HL-60 (cell line): ENCODE measurements at places on chromosomes 7 and 10.

DNA sequence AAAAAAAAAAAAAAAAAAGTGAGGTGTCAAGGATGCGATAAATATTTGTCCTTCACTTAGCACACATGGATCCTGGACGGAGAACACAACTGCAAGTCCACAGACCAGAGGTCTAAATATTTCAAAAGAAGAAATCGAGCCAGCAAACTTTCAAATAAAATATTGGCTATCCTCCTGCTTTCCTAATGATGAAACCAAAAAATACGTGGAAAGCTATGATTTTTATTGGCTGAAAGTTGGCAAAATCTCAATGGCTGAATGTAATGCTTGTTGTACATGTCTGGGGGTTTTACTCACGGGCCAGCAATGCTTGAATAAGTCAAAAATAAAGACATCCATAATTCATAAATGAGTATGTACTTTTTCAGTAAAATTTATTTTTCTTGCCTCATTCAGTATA, 19.0 kb upstream of the MGMT start:
- no peak for DNase-seq

DNA sequence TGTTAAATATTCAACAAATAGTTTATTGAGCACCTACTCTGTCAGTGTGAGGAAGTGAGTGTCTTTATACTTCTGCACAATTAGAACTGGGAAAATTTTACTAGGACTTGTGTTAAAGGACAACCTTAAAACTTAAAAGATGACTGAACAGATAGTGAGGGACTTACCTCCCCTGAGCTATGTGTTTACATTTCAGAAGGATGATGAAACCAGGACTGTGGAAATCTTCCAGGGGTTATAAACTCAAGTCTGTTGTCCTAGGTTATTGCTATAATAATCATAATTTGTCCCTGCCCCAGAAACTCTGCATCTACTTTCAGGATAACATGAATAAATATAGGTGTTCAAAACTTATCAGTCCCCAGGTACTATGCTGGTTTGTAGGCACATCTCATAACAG, 261.0 kb upstream of the MKLN1 start:
- DNase-seq: no peak

GRCh38 chr7:44149571-44150465, 8.7 kb upstream of the MYL7 start:
- DNase-seq: no peak

GRCh38 chr7:50397971-50398324, 52.2 kb downstream of the FIGNL1 start:
- no peak for DNase-seq

DNA sequence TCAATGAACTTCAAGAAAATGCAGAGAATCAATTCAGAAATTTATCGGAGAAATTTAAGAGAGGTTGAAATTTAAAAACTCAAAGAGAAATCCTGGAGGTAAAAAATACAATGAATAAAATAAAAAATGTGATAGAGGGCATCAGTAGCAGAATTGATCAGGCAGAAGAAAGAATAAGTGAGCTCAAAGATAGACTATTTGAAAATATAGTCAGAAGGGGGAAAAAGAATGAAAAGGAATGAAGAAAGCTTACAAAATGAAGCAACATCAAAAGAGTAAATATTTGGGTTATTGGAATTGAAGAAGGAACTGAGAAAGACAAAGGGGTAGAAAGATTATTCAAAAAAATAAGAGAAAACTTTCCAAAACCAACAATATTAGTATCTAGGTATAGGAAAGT, 291.4 kb downstream of the SH2D4B start:
- no peak for DNase-seq

DNA sequence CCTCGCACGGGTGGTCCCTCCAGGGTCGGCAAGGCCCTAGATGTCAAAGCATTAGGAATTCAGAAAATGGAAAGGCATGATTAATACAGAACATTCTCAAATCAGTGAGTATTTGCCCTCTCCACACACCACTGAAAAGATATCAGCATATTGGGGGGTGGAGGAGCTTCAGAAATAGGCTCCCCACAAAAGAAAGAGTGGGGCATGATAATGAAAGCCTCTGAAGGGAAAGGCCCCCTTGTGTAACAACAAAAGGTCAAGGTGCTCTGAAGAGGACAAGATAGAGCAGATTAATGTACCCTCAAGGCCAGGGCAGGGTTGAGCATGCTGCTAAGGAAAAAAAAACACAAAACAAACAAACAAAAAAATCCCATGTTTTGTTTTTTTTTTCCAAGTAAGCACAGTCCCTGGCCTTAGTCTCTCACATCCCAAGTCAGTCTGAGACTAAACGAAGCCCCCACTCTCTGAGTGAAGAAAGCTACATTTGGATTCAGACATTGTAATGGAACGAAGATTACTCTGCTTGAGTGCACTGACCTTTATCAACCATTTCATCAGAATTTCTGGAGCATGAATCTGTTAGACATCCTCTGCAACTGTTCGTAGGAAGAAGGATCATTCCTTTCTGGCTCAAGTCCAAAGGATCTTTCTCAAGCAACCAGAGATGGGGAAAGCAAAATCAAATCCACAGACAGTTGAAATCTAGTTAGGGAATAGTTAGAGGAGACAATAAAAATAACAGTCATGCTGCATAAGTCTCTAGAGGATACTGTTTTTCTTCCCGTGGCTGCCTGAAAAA, 27.4 kb upstream of the DGKI start:
- DNase-seq: no peak

- DNase-seq: no peak
Observed at GRCh38 chr7:111558991-111559390, 3.3 kb downstream of the IMMP2L start.

- no peak for DNase-seq
Observed at GRCh38 chr7:1945558-1945957, 275.5 kb downstream of the ELFN1 start.

DNA sequence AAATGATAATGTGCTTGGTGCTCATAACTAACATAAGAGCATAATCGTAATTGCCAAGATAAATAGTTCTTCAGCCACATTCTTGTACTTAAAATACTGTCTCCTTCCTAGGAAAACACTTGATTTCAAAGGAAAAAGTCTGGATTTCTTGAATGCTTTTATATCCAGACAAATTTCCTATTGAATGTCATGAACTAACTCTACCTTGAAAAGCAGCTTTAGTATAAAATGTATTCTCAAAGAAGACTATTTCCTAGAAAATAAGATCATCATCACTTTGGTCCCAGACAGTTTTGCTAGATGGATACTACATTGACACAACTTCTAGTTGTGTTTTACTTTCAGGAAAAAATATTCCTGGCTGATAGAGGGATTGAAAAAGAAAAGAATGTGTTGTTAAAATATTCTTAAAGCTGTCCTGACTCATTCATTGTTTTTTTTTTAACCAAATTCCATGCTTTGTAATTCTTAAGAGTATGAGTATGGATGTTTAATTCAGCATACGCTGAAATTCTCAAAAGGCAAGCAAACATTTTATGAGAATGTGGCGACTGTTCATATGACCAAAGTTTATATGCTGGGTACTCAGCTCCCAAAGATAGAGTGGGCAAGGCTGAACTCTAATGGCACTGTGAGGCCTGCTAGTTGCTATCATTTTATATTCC, 106.1 kb downstream of the PPP1R3A start:
- no peak for DNase-seq

DNA sequence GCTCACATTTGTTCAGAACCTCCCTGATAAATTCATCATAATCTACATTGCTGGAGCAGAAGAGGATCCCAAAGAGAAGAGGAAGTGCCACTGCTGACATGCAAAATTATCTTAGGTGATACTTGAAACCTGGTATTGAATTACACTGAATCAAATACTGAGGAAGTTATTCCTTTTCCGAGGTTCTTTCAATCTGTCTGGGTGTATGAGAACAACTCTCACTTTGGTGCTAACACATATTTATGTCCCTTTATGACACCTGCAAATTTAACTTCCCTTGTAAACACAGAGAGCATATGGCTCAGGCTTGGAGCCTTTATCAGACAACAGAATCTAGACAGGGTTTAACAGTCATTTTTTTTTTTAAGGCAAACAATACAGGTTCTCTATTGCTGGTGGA, 131.4 kb downstream of the SRPK2 start:
- DNase-seq: no peak

GRCh38 chr7:151484971-151485707, 34.6 kb downstream of the RHEB start:
- DNase-seq: no peak
